ENCODE measurements at places on chromosomes 12 and 14. TPM values are rescaled to one million over a fixed set of nuclear protein-coding genes. Genes with fewer than 3 reads are reported as not detected.

DNA sequence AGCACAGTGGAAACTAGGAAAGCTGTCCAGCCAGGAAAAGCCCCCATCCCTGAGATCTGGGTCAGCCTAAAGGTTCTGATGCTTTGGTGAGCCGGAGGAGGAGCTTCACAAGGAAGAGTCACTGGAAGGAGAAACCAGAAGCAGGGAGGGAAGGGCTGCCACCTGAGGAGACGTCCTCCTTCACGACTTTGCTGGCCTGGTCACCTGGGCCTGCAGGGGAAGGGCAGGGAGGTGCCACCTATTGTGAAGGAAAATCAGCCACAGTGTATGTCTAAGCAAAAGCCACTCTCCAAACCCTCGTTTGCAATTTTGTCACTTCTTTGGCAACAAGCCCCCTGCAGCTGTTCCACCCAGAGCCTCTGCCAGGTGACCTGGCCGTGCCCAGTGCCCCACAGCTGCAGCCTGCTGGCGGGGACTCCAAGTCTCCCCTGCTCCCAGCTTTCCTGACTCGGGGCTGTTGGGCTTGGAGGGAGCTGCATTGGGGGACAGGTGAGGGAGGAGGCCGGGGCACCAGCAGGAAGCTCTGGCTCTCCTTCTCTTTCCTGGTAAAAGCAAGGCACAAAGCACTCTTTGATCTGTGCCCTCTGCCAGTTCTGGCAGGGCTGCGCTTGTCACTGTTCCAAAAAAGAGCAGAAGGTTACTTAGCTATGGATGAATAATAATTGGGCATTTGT is 120.9 kb upstream of the BCL2L14 start:
- DNase-seq, result peak; percentile 36

CCDC197 gene
- total RNA-seq, result 20.7 TPM

IL25 gene
- total RNA-seq, result 0.68 TPM

- peak; percentile 90 for DNase-seq
Measured at GRCh38 chr12:6867413-6868210, at the start of gene TPI1. Gene TPI1, plus strand, starts transcription at chr12:6867531. Its CDS starts 36 bp downstream, at chr12:6867567.

TAS2R42 gene
- 0.71 TPM for total RNA-seq

LIN7A gene
- 12.0 TPM for total RNA-seq

DNA sequence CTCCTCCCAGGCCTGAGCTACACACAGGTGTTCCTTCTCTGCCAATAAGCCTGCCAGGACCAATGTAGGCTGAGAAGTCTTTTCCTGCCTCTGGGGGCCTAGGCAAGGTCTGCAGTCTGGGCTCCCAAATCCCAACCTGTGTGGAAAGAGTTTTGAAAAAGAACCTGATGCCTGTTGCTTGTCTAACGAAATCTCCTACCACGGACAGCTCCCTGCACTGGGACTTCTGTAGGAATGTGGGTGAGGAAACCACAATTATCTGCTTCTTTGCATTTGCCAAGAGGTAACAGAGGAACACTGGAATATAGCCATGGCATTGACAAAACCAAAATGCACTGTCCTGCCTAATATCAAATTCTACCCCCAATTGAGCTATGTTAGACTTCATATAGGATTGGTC is 877.0 kb upstream of the TMEM132C start:
- peak; percentile 21 for DNase-seq

GALNT16 gene
- total RNA-seq, result 5.6 TPM

All from testis (tissue), 5 donors.